Non-pigmented ciliary epithelial cell (primary cell): ENCODE measurements at places on chromosomes 1 and 21.

- DNase-seq = no peak
These were observed 120.9 kb downstream of the PPIAL4G start for GRCh38 chr1:148362216-148362611.

GRCh38 chr1:79708646-79709265 is 702.2 kb upstream of the ADGRL4 start:
- DNase-seq = no peak

GRCh38 chr1:28830814-28831213 is 18.8 kb downstream of the OPRD1 start:
- DNase-seq = no peak

DNA sequence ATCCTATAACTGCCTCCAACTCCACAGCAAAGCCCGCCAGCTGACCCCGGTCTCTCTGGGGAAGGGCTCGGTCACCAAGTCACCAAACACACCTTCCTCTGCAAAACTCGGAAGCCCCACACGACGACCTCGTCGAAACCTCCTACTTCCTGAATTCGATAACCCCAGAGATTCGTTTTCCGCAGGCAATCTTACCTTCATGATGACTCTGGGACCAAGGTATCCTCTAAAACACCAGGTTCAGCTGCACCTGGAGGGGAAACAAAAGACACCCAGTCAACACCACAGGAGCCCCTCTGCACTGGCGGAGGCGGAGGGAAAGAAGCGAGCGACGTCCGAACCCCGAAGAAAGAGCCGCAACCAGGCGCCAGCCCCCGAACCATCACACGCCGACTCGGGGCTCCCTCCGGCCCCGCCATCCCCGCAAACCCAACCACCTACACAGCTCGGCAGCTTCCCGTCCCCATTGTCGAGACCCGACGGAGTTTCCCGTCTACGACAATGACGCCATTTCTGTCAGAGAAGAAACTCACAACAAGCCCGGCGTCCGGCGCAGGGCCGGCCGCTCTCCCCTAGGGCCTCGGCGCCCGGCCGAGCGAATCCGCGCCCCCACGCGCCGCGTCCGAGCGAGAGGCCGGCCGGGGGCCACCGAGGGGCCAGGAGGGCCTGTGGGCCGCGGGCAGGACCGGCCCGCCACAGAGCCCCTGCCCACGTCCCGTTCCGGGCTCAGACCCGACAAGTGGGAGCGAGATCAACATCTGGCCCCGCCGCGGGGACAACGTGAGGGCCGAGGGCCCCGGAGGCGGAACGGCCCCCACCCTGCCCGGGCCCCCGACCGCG is 1.0 kb downstream of the ARID4B start:
- DNase-seq = no peak

DNA sequence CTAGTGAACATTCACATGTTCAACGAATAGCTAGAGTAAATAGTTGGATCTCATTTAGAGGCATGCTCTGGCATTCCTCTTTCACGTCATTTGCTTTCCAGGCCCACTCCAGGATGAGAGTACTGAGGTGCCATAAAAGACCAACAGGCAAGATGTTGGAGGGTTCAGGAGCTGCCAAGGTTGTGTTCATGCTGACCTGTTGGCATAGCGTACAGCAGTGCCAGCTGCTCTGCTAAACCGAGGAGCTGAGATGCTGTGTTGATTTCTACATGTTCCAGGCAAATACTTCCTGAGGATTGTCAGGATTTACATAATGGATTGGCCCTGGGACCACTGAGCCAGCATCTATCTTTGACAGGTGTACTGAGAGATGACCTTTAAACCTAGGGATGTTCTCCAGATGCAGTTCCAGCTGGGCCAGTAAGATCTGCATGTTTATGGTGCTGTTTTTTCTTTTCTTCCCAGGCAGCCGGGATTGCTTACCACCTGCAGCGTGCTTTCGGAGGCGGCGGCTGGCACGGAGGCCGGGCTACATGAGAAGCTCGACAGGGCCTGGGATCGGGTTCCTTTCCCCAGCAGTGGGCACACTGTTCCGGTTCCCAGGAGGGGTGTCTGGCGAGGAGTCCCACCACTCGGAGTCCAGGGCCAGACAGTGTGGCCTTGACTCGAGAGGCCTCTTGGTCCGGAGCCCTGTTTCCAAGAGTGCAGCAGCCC is 66.9 kb downstream of the DISC1 start:
- DNase-seq = no peak

- DNase-seq = no peak
These were observed 2.0 kb downstream of the SRSF4 start for GRCh38 chr1:29179641-29180184.
